Activated CD4-positive, alpha-beta T cell treated with anti-CD3 and anti-CD28 coated beads, Interleukin-2, amount 50 U/mL, for 48 hours (primary cell): ENCODE measurements at places on chromosomes 11 and 22.

DNA sequence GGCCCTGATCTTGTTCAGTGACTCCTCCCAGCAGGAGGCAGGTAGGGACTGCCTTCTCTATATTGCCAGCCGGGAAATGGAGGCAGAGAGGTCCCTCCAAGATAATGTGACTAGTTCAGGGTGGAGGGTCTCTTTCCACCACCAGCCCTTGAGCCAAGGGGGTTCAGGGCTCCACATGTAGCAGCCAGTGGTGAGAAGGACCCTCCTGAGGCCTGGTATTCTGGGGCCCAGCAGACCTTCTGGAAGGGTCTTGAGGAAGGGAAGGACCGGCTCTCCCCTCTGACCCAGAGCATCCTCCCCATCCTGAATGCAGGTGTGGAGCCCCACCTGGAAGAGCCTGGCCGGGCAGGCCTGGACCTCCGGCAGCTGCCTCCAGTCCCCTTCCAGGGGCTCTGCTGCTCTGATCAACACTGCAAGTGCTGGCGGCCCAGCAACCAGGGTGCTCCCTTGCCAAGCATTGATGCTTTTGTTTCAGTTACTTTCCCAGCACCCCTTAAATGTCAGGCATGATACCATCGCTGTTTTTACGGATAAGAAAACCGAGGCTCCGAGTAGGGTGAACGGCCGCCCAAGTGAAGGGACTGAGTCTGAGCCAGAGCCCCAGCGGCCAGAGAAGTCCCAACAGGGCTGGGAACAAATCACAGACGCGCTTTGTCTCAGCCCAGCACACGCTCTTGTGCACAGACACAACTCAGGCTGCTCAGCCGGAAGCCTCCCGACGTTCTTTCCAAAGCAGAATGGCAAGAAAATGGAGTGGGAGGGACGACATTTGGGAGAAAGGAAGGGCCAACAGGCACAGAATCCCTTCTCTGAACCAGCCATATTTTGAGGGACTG, 38.8 kb downstream of the DKK3 start:
- DNase-seq: no peak

- DNase-seq: no peak
Observed at GRCh38 chr11:78666675-78667160, 92.1 kb upstream of the NARS2 start.

- no peak for DNase-seq
Observed at GRCh38 chr11:130088217-130088616, 18.5 kb downstream of the APLP2 start.

- DNase-seq: no peak
Observed at GRCh38 chr11:12097219-12097618, 13.2 kb upstream of the MICAL2 start.

DNA sequence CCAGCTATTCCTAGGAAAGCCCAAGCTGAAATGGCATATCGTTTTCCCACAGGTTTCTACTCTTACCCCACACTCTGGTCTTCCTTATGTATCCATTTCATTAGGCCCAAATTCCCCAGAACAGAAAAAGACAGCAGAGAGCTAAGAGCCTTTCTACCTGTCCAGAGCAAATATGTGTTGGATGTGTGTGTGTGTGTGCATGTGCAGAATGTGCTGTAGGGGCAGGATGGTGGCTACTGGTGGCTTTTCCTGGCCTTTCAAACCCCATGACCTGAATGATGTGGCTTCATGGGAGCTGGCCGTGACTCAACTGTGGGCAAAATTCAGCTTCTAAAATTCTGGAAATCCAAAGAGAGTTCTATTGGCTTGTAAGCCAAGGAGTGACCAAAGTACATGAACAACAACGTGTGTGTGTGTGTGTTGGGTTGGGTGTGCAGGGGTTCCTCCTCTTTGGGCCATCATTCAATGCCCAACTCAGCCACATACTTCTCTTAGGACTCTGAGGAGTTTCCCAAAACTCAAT, 421.4 kb upstream of the CADM1 start:
- no peak for DNase-seq

DNA sequence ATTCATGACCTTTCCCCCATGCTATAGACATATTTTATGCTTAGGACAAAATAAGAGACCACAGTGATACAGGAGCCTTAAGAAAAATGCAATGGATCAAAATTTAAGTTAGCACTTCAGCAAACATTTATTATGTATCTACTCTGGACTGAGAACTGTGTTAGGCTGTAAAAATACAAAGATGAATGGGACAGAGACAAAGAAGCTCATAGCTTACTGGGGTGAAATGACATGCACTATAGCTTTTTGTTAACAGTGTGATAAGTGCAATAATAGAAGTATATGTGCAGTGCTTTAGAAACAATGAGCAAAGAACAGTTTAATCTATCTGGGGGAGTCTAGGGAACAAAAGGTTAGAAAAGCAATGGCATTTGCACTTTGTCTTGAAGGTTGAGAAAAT, 1543.1 kb downstream of the FAM181B start:
- DNase-seq: no peak

GRCh38 chr11:47514825-47515647, 37.9 kb downstream of the CELF1 start:
- DNase-seq: peak; percentile 40

- DNase-seq: no peak
Observed at GRCh38 chr22:28029956-28030355, 110.9 kb upstream of the PITPNB start.

GRCh38 chr11:72406540-72407527, 27.5 kb downstream of the CLPB start:
- no peak for DNase-seq

DNA sequence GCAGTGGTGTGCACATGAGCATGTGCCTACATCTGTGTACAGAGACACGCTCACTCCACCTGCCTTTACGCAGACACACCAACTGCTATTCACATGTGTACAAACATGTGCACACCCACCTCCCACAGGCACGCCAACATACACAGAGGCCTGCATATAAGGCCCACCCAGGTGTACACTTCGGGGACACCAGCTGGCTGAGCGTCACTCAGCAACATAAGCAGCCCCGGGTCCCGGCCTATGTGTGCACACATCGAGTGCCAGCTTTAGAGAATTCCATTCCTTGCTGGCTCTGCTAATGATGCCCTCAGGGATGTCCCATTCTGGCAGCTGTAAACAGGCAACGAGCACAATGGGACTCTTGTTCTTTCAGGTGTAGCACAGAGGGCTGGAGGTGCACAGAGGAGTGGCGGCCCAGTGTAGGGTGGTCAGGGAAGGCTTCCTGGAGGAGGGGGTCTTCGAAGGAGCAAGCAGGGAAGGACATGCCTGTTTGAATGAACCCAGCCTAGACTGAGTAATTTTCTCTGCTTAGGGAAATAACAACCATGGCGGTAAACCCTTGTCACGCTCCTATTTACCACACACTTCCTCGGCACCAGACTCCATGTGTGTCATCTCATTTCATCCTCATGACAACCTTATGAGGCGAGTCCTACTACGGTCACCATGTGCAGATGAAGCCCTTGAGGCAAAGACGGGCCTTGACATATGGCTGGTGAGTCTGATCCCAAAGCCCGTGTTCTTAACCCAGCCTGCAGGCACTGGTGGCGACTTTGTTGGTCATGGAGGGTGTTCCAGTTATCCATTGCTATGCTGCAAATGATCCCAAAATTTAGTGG, 35.1 kb downstream of the RPL3 start:
- DNase-seq: no peak

GRCh38 chr11:63716046-63716445, 34.7 kb downstream of the RTN3 start:
- DNase-seq: no peak

DNA sequence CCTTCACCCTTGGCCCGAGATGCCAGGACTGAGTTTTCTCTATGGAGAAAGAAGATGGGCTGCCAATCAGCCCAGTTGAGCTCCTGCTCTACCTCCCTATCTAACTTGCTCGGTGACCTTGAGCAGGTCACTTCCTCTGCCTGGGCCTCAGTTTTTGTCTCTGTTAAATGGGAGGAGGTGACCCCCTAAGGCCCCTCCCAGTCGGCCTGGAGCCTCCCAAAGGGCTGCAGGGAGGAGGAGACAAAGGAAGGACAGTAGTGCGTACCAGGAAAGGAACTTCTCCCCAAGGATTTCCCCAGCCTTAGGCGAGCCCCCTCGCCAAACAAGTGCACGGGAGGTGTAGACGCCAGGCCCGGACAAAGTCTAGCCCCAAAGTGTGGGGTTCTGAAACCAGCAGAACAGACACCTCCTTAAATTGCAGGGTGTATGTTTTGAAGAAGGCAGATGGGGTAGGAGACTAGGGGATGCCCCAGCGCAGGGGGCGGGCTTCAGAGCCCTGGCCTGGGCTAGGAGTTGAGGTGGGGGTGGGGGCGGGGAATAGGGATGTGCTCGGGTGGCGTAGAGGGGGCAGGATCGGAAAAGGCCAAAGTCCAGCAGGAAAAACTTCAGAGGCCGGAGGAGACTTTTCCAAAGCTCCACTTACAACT, 1.0 kb downstream of the CBX7 start:
- no peak for DNase-seq

DNA sequence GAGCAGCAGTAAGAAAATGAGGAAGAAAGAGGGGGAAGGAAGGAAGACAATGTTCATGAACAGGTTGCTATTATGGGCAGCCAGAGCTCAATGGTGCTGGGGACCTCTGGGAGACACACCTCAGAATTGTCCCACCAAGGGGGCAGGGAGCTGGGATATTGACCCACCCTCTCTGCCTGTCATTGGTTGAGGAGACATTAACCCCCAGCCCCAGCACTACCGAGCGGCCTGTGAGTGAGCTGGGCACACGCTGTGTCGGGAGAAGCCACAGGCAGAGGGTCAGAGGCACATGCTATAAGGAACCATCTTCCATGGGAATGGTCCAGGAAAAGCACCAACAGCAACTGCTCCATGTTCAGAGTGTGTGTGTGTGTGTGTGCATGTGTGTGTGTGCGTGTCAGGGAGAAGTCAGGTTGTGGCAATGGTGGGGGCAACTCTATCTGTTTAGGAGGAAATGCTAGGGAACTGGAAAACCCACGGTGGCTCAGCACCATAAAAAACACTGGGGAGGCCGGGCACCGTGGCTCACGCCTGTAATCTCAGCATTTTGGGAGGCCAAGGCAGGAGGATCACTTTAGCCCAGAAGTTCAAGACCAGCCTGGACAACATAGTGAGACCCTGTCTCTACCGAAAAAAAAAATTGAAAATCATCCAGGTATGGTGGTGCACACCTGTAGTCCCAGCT, 49.2 kb downstream of the CD6 start:
- DNase-seq: no peak

DNA sequence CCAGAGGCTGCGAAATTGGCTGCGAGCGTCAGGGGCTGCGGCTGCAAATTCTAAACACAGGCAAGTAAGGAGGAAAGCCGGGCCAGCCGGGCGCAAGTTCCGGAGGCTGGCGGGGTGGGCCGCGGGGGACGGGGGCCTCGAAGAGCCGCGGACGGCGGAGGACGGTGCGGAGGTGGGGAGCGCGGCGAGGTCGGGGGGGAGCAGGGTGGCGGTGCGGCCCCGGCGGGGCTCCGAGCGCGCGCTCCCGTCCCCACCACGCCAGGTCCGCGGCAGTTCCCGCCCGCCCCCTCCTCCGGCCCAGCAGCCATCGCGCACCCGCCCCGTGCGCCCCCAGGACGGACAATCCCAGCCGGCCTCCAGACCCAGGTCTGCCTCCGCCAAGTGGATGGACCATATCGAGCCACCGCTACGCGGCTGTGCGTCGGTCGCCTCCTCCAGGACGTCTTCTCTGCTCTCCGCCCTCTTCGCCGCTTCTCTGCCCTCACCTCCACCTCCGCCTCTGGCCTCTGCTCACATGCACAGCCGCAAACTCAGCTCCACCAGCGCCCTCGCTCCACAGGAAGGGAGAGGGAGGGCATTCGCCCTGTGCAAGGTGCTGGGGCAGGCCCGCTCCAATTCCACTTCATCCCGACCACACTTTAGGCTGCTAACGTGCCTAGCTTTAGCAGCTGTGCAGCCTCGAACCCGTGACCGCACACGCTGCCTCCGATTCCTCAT, 7.2 kb downstream of the ELFN2 start:
- DNase-seq: peak; percentile 40

- DNase-seq: no peak
Observed at GRCh38 chr11:32094923-32095322, 4.0 kb downstream of the RCN1 start.

DNA sequence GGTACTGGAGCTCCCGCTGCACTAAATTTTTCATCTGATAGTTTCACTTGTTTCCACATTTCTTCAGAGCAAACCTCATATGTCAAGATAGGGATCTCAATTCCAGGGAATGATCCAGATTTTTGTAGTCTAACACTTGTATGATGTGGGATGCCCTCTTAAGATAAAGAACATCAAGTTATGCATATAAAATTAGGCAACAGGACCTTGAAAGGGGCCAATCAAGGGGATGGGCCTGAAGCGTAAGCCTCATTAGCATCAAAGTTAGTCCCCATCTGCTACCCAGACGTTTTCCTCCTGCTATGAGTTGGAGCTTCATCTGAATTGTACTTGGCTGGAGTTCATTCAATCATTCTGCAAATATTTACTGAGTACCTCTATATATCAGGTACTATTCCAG, 17.5 kb downstream of the PDGFD start:
- DNase-seq: no peak

GRCh38 chr22:38317995-38318715, 922 bp upstream of the CSNK1E start:
- no peak for DNase-seq

- no peak for DNase-seq
Observed at GRCh38 chr22:20798974-20799373, 25.1 kb downstream of the SERPIND1 start.

DNA sequence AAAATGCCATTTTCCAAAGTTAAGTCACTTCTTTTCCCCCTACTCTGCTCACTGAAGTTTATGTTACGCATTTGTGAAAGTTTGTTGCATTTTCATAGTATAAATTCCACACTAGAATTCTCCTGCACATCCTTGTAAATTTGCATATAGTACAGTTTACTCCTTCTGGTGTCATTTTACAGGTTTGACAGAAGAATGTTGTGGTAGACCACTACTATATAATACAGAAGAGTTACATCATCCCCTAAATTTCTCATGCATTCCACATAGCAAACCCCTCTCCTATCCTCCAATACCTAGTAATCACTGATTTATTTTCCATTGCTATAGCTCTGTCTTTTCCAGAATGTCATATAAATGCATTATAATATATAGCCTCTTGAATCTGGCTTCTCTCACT, 64.5 kb downstream of the CCDC73 start:
- no peak for DNase-seq

DNA sequence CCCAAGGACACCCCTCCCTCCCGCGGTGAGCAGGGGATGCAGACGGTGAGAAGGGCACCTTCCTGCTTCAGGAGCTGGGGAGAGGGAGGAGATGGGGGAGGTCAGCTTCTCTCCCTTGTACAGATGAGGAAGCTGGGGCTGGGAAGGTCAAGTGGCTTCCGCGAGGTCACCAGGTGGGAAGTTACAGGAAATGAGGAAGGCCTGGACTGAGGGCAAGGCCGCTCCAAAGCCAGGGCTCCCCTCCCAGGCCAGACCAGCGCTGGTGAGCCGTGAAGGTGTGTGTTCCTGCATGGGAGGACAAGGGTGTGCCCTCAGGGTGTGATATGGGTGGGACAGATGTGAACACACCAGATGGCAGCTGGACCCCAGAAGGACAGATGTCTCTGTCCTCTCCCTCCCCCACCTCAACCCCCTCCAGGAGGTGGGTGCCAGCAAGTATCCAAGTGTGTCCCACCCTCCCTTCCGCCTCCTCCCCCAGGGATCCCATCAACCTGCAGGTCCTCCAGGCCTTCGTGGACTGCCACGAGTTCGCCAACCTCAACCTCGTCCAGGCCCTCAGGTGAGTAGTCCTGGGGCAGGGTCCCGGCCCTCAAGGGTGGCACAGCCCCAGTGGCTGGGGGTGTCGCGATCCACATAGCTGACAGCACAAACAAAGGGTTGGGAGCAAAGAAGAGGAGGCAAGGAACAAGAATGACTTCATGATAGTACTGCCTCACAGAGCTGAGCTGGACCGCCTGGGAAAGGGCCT, 16.6 kb downstream of the CYTH4 start:
- DNase-seq: no peak
